ENCODE measurements at places on chromosomes 6 and 20.

DNA sequence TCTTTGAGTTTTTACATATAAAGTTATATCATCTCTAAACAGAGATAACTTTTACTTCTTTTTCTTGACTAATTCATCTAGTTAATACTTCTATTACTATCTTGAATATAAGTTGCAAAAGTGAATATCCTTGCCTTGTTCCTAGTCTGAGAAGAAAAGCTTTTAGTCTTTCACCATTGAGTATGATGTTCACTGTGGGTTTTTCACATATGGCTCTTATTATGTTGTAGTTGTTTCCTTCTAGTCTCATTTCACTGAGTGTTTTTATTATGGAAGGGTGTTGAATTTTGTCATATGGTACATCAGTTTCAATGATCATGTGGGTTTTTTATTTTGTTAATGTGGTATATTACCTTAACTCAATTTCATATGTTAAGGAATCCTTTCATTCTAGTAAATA is 488.3 kb downstream of the COL12A1 start:
- DNase-seq, result no peak

GRCh38 chr6:36820700-36821580 is 18.3 kb downstream of the CPNE5 start:
- DNase-seq, result no peak

DNA sequence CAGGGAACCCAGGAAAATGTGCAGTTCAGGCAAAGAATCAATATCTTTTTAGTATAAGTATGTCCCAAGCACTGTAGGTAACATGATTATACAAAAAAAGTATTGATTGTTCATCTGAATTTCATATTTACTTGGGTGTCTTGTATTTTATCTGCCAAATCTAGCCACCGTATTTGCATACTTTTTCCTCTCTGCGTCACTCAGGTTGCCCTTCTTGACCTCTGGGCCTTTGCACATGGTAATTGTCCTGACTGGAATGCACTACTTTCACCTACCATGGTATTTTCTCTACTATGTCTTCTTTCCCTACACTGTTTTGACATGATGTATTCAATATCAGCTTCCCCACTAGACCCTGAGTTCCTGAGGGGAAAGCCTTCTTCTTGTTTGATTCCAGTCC is 15.2 kb downstream of the GSTA3 start:
- DNase-seq, result no peak

GRCh38 chr20:61099806-61100205 is 152.3 kb upstream of the CDH4 start:
- no peak for DNase-seq

- no peak for DNase-seq
These were observed 164.2 kb downstream of the NKAIN2 start for GRCh38 chr6:123967905-123968304.

GRCh38 chr6:122347280-122347679 is 52.2 kb upstream of the HSF2 start:
- DNase-seq, result no peak

GRCh38 chr6:157238346-157238745 is 85.0 kb downstream of the TMEM242 start:
- no peak for DNase-seq

- DNase-seq, result peak; percentile 47
These were observed 59.7 kb upstream of the TMEM181 start for GRCh38 chr6:158500016-158500735.

All from AG08396 (cell line).